NT2/D1 (cell line): ENCODE measurements at places on chromosomes 7 and 10.
A peak's percentile ranks its signal among the peaks of the same experiment; 100 is the strongest.

- DNase-seq, result no peak
Measured at GRCh38 chr7:155351120-155351870, 53.6 kb downstream of the INSIG1 start.

DNA sequence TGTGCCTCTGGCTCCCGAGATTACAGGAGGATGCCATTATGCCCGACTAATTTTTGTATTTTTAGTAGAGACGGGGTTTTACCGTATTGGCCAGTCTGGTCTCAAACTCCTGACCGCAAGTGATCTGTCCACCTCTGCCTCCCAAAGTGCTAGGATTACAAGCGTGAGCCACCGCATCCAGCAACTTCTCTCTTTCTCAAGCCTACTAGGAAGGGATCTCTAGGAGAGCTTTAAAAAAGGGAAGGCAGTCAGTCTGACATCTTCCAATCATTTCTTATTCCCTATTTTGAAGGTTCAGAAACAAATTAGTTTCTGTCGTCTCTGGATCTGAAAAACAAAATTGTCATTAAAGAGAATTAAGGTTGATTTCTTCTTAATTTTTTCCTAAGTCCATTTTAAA is 2.5 kb upstream of the TMEM26 start:
- no peak for DNase-seq

DNA sequence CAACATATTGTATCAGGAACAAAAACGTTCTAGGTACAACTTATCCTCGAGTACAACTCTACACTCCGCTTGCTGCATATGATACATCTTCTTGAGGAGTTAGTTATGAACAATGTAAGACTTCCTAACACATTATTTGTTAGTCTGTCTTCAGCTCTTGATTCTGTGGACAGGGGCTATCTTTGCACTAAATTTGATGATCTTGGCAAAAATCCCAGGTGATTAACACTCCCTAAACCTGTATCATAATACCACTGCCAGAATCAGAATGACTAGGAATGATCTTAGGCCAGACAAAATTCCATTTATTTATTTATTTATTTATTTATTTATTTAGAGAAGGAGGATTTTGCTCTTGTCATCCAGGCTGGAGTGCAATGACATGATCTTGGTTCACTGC is 108.7 kb upstream of the AUTS2 start:
- no peak for DNase-seq

DNA sequence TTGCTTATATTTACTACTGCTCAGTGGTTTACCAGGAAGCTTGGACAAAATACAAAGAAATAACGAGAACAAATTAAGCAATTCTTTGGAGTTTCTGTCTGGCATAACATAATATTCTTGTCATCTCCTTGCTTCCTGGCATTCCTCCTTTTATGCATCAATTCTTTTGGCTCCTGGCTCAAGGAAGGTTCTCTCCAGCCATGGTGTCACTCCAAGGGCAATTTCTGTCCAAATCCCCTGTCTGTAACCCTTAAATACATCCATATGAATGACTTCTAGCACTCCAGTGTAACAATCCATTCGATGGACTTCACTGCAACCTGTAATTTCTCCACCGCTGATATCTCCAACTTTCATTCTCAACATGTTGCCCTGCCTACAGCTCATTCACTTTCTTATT is 617.7 kb upstream of the ANKRD30A start:
- DNase-seq, result no peak

DNA sequence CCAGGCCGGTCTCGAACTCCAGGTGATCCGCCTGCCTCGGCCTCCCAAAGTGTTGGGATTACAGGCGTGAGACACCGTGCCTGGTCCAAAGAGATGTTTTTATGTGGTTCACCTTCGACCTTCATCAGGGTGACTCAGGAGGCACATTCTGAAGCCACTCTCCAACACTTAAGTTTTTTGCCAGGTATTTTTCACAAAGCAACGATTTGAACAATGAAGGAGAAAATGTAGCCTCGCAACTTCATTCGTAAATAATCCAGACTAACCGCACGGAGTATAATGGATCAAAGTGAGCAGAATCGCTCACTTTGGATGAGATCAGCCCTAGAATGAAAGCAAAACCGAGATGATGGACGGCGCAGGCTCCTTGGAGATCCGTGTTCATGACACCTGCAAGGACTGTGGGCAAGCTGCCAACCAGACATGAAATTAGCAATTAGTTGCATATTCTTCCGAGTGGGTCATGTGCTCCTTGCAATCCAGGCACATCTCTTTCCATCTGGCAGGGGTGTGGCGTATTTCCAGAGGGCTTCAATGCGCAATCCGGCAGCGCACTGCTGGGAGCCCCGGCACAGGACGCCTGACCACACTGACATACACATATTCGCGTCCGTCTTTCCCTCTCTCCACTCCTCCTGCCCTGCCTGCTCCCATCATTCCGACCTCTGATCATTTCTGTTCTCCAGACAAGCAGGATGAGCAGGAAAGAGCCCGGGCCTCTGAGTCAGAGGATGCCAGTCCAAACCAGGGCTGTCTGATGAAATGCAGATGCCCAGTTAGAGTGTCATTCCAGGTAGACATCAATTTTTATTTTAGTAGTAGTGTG is 148.4 kb downstream of the KLF6 start:
- no peak for DNase-seq

- no peak for DNase-seq
Measured at GRCh38 chr7:997404-998395, 14.7 kb downstream of the CYP2W1 start.

DNA sequence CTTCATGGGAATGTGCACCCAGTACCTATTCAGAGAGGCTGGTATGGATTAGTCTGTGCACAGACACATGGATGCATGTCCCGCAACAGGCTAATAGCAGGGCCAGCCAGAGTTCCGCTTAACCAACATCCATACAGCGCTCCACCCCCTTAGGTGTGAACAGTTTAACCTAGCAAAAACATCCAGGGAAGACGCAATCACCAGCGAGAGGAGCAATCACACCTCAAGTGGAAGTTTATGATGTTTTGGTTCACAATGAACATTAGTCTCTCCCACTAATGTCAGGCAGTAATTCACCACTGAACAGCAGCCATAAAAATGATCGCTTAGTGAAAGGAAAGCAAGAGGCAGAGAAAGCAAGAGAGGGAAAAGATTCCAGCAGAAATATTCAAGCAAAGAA is 91.1 kb downstream of the PLXNA4 start:
- no peak for DNase-seq

GRCh38 chr7:116354171-116354545 is 143.8 kb downstream of the TES start:
- DNase-seq, result no peak

DNA sequence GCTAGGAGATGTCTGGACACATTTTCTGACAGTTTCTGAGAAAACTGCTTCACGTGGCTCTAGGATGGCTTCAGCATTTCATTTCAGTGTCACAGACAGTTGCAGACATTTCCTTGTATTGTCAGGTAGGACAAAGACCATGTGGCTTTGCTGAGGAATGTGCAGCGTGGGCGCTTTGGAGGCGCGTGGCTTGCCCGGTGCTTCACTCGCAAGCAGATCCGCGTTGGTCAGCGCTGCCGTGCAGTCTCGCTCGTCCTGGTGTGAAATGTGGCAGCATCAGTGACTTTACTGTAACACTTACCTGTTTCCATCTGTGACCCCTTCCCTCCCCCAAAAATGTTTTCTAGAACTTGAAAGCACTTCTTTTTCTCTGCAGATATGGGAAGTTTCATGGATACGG is 340.5 kb downstream of the SDK1 start:
- no peak for DNase-seq

DNA sequence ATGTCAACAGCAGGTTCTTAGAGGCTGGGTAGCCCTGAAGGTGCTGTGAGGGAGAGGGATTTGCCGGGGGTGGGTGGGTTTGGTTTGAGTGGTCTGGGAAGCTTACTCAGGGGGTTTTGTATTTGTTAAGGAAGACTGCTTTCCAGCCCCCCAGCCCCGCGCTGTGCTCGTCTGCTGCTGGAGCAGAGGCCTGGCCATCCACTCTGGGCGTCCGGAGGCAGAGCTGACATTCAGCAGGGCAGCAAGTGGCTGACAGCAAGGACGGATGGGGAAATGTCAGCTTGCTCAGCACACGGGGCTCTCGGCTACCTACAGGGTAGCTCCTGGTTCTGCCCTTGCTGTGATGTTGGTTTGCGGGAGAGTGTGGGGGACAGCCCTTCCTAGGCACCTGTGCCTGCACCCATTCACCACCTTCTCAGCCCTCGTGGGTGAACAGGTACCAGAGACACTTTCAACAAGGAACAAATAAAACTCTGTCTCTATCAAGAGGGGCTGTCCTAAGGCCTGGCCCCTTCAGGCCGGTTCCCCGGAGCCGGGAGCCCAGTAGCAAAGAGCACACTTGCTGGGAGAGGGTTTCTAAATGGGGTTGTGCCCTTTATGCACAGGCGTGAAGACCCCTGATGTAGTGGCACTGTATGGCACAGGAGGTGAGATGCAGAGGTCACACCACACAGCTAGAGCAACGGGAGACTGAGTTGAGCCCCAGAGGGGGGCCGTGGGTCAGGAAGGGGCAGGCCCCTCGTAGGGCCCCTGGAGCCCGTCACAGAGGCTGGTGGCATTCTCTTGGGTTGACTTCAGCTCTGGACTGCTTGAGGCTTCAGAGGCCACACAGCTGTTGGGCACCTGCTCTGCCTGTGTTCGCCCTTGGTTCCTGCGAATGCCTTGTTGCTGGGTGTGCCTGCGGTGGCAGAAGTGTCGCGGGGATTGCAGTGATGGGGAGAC is 72.2 kb upstream of the SHH start:
- DNase-seq, result no peak

DNA sequence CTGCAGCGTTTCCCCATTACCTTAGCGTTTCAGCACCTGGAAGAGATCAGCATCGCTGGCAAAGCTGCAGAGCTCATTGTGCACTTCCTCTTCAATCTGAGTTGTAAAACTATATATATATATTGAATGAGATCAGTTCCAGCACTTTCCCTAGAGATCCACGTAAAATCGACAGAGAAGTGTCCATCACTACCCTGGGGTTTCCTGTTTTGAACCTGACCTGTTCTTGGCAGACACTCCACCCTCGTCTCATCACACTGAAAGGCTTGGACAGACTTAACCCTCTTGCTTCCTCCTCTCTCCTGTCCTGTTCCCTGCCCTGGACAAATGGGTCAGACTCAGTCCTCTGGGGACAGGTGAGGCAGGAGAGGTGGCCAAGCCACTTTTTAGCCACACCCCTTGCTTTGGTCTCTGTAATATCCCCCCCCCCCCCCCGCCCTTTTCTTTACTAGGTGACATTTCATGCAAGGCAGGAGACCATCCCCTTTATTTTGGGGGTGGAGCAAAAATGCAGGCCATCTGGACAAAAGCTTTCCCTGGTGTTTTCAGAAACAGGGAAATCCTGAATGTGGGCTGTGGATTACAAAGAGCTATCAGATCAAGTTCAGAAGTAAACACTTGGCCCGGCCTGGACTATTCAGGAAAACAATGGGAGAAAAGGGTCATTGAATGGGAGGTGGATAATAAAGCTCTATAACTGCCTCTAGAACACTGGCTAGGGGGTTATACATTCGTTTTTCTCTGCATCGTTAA is 83.7 kb upstream of the KDM7A start:
- no peak for DNase-seq

DNA sequence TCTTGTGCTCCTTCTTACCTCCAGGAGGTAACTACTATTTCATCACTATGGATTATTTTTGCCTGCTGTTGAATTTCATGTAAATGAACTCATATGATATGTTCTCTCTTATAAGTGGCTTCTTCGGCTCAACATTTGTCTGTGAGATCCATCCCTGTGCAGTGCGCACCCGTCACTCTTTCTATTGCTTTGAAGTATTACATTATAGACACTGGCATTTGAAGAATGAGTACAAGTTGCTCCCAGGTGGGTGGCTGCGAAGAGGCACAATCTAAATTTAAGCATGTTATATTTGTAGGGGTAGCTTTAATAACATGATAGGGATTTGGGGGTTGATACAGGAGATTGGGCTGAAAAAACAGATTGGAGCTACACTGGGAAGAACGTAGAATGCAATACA is 809.7 kb downstream of the CCSER2 start:
- no peak for DNase-seq

DNA sequence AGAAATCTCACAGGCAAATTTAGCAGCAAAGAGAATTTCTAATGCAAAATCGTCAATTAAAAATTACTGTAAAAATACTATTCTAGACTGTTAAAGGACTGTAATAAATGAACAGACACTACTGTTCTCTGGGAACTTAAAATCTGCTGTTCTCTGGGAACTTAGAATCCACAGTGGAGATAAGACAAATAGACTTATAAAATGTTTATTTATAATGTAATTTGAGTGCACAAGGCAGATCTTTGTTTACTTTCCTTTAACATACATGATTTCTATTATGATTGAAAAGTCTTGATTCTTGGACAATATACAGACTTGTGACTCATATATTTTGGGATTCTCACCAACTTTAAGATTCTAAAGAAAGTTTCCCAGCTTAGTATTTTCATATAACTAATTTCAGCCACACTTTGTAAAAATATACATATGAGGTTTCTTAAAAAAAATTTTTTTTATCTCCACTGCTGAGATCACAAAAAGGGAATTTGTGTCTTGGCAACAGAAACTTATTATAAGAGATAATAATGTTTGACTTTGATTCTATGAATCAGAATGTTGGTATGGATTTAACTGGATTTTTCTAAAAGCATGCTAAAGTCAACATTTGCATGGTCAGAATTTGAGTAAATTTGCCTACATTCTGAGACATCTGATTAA is 166.3 kb upstream of the RHOBTB1 start:
- no peak for DNase-seq

GRCh38 chr7:82542665-82543064 is 99.1 kb upstream of the CACNA2D1 start:
- DNase-seq, result no peak

DNA sequence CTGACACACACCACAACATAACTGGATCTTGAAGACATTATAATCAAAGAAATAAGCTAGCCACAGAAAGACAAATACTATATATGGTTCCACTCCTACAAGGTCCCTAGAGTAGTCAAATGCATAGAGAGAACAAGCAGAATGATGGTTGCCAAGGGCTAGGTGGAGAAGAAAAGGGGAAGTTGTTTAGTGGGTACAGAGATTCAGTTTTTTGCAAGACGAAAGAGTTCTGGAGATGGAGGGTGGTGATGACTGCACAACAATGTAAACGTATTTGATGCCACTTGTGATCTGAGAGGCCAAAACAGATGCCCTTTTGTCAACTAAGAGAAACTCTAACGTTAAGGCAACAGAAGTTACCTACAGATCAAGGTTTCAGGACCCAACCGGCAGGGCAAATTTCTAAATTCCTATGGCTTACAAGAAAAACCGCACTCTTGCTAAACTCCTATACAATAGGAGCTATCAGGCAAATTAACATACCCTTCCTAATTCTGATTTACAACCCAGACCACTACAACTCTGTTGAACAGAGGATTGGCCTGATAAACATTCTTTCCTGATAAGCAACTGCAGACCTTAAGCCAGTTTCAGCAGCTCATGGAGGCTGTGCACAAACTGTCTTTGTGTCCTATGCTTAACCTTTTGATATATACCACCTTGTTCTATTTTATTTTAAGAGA is 69.0 kb downstream of the FAM107B start:
- DNase-seq, result peak; percentile 11

DNA sequence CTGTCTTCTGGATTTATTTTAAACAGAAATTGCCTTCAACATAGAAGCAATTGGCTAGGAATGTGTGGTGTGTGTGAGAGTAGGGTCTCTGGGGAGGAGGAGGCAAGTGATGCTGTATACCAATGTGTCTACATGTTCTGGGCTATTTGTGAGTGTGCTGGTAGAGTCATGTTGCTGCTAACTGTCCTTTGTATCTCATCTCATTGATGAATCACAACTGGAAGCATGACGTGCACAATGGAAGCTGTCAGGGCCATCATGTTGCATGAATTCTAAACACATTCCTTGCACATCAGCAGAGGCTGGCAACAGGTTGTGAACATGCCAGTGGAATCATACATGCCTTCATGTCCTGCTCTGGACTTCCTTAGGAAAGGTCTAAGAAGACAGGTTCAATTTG is 199.7 kb downstream of the BMPER start:
- no peak for DNase-seq

- DNase-seq, result no peak
Measured at GRCh38 chr10:75146780-75147179, 35.3 kb downstream of the SAMD8 start.
